Activated CD4-positive, alpha-beta T cell treated with anti-CD3 and anti-CD28 coated beads, Interleukin-2, amount 50 U/mL, for 1 hour (primary cell): ENCODE measurements at places on chromosomes 12 and 14.

- DNase-seq: no peak
Measured at GRCh38 chr12:104508752-104509446, 52.2 kb downstream of the CHST11 start.

GRCh38 chr12:113109872-113110599 lies 25.5 kb downstream of the RASAL1 start:
- DNase-seq: no peak

DNA sequence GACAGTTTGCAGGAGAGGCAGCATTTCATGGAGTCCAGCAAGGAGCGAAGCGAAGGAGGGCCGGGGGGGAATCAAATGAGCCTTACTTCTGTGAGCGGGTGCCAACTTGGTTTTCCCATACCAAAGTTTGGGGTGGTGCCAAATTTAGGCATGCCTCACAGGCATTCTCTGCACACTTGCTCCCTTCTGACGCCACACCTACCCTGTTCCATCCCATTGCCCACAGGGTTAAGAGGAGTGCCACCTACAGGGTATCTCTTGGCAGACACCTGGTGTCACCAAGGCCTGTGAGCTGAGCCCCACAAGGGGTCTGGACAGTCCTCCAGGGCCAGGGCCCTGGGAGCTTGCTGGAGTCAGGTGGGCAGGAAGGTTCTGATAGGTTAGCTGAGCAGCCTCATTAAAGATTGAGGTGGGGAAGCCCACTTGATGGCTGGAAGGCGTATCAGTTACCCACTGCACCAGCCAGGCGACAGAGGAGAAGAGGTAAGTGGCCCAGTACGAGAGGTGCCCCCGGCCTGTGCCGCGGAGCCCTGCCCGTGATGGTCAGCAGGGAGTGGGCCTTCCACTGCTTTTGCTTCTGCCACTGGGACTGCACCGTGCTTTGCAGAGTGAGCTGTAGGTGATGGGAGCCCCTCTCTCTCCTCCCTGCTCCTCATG lies 45.2 kb downstream of the DEGS2 start:
- no peak for DNase-seq

GRCh38 chr14:104680056-104680805 lies 9.2 kb upstream of the INF2 start:
- no peak for DNase-seq

DNA sequence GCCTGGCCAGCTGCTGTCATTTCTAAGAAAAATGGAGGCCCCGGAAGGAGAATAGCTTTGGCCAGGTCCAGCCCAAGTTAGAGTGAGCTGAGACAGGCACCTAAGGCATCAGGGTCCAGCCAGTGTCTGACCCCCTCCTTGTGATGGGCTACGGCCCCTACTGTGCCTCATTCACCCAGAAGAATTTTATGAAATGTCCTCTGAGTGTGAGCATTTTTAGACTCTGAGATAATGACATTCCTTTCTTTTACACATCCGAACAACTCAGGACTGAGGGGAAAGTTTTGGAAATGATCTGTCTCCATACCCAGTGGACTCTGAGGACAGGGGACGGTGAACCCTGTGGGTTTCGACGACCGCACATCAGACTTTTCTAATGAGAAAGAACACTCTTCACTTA lies 50.4 kb downstream of the SLC24A4 start:
- DNase-seq: no peak

- no peak for DNase-seq
Measured at GRCh38 chr12:121964813-121965643, 46.6 kb downstream of the CFAP251 start.

- no peak for DNase-seq
Measured at GRCh38 chr12:128388461-128389000, 121.6 kb downstream of the TMEM132C start.

- no peak for DNase-seq
Measured at GRCh38 chr12:126480451-126480850, 1415.2 kb downstream of the AACS start.

DNA sequence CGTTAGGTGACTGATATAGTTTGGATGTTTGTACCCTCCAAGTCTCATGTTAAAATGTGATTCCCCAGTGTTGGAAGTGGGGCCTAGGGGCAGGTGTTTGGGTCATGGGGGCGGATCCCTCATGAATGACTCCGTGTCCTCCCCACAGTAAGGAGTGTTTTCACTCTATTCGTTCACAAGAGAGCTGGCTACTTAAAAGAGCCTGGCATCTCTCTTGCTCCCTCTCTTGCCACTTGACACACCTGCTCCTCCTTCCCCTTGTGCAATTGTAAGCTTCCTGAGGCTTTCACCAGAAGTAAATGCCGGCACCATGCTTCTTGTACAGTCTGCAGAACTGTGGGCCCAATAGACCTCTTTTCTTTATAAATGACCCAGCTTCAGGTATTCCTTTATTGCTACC lies 2.6 kb downstream of the IFI27L2 start:
- DNase-seq: no peak

DNA sequence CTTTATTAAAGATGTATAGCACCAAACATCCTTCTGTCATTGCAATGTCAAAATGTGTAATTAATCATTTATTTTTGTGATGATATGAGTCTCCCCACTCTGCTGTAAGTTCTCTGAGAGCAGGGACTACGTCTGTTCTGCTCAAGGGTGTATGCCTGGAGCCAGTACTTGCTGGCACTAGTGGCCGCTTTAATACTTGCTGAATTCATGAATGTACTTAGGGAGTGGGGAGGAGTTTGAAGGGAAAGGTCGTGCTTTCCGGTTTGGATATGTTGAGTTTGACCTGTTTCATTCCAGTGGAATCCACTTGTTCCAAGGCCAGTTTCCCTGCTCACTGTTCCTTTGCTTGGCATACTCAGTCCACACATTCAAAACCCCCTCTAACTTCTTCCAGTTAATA lies 1.9 kb upstream of the DCAF5 start:
- DNase-seq: no peak

DNA sequence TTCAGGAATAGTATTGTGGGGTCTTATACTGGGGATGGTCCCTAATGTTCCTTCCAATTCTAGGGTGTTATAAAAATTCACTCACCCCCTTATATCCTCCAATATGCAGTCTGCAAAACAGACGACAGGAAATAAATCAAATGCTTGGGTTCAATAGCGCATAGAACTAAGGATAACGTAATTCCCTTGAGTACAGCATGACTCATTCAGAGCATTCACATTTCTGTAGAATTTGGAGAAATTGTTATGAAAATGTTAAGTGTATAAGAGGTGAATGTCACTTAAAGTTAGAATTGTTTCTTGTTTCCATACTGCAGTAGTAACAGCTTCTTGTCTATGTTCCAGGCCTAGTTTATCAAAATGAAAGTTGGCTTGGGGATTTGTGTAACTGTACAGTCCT lies 271.4 kb downstream of the RPS29 start:
- no peak for DNase-seq
